ENCODE measurements at places on chromosomes 11 and 22. TPM values are rescaled to one million over a fixed set of nuclear protein-coding genes. Genes with fewer than 3 reads are reported as not detected.

The NPAS4 gene
- 3.1 TPM for total RNA-seq

The DNAJB7 gene
- total RNA-seq, result not detected

The ESAM gene
- 50.8 TPM for total RNA-seq

The MS4A3 gene
- total RNA-seq, result 8.8 TPM

The TRIM21 gene
- 12.8 TPM for total RNA-seq

Data from metanephros (tissue), 2 donors.